Mesothelial cell of epicardium (in vitro differentiated cells): ENCODE measurements at places on chromosomes 2 and 18.

GRCh38 chr2:39152504-39152903 lies 31.7 kb upstream of the SOS1 start:
- DNase-seq: no peak

DNA sequence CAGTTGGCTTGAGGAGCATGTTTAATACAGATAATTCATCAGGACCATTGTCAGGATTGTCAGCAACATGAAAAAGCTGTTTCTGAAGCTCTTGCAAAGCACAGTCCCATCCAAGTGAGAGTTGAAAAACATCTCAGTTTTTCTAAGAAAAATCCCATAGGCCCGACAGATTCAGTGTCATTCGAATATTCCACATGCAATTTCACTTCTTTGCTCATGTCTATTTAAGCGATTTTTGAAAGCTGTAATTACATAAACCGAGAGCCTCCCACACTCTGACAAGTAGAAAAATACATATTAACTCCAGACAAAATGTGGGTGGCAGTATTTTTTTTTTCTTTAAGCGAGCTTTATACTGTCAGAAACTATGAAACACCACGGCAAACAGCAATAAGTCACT lies 134.7 kb upstream of the GALNT5 start:
- DNase-seq: no peak

- DNase-seq: no peak
These were observed 55.7 kb downstream of the NCAPH start for GRCh38 chr2:96391153-96391827.

- DNase-seq: no peak
These were observed 15.7 kb downstream of the FAM98A start for GRCh38 chr2:33583194-33583938.

- DNase-seq: no peak
These were observed 27.7 kb upstream of the ACTR2 start for GRCh38 chr2:65199891-65200290.
